DMS 273 treated with DMSO at 0.1 percent for 48 hours (cell line): ENCODE measurements at places on chromosomes 1 and 21.

DNA sequence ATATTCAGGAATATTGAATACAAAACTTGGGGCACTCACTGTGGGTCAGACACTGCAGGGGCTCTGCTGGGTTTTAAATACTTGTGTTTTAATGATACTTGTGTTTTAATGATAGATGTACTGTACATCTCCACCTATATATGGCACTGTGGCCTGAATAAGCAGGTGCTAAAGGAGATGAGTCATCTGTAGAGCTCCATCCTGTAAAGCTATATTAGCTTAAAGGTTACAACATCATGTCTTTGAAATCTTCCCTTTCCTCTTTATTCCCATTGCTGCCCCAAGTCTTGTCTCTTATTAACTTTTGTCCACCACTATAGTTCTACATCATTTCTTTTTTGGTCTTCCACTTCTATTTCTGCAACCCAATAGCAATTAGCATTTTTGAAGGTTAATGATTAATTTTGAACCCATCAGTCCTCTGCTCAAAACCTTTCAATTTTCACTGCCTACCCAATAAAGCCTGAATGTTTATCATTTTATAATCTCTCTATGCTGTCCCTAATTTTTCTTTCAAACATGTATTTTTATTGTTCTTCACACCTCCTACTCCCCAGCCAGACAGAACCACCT, 113.3 kb upstream of the PTGFR start:
- no peak for DNase-seq

DNA sequence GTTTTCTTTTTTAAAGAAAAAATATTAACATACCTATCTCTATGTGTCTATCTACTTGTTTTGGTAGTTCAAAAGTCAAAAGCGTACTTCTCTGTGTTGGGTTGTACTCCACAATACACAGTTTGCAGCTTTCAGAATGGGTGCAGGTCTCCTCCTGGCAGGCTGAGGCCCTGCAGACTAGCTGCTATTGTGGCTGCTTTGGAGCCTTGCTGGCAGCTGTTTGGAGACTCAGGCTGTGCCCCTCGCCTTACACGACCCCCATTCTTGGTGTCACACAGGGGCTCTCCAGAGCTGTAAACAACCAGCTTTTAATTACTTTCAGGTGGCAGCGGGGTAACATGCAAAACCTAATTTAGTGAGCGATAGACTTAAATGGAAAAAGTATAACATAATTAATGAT, 160.4 kb downstream of the DSCAM start:
- no peak for DNase-seq

DNA sequence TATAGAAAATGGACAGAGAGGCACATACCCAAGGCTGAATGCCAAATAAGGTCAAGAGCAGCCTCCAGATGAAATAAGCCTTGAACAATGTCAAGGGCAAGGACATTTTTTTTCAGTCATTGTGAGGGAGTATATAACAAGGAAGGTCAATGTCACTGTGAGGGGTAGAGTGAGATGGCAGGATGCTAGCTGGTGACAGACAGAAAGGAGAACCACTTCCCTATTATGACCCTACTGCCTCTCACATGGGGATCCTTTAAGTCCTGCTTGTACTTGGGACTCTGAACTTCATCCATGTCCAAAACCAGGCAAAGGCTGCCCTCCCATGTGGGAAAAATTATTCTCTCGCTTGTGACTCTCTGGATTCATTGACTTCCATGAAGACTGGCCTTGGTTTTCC, 119.5 kb upstream of the COA6 start:
- DNase-seq, result no peak

GRCh38 chr1:24805534-24806301, 60.5 kb downstream of the CLIC4 start:
- DNase-seq, result no peak
